Esophagus squamous epithelium (tissue), 5 donors: ENCODE measurements at places on chromosomes 16 and 17. TPM values are rescaled to one million over a fixed set of nuclear protein-coding genes. Genes with fewer than 3 reads are reported as not detected.

GRCh38 chr16:75754141-75754540 is 27.9 kb upstream of the CPHXL start:
- H3K4me3 ChIP-seq: no peak overlapping the region
- H3K27me3 ChIP-seq: no peaks in the 10 kb centered on the region
- H3K27ac ChIP-seq: peak overlapping the region; percentile 12
- H3K4me1 ChIP-seq: peaks cover 20% of the 10 kb centered on the region

DNA sequence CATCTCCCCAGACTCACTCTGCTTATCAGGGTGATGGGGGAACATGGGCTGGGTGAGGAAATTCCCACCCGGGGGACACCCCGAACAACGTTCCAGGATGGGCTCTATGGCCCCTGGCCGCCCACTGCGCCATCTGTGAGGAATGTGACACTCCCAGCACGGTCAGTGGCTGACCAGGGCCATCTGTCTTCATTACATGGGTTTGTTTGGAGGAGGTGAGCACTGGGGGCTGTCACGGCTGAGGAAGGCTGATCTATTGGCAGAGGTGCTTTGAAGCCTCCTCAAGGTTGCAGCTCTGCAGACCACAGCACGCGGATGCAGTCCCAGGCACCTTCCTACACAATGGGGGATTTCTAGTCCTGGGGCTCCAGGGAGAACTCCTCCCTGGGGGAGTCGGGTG is 214.1 kb upstream of the FOXF1 start:
- H3K4me1 ChIP-seq: peaks cover 33% of the 10 kb centered on the region
- no peak overlapping the region for H3K4me3 ChIP-seq
- DNase-seq: no peak

The ZNF764 gene
- total RNA-seq: 6.3 TPM

- H3K4me1 ChIP-seq: no peaks in the 10 kb centered on the region
- DNase-seq: no peak
- no peak overlapping the region for H3K27ac ChIP-seq
Observed at GRCh38 chr16:72646615-72647014, 401.3 kb downstream of the ZFHX3 start.

- DNase-seq: no peak
- H3K4me3 ChIP-seq: no peak overlapping the region
- no peaks in the 10 kb centered on the region for H3K4me1 ChIP-seq
- no peaks in the 10 kb centered on the region for H3K27me3 ChIP-seq
Observed at GRCh38 chr17:73604476-73604875, 39.8 kb downstream of the SDK2 start.

The SYCE1L gene
- not detected for total RNA-seq

DNA sequence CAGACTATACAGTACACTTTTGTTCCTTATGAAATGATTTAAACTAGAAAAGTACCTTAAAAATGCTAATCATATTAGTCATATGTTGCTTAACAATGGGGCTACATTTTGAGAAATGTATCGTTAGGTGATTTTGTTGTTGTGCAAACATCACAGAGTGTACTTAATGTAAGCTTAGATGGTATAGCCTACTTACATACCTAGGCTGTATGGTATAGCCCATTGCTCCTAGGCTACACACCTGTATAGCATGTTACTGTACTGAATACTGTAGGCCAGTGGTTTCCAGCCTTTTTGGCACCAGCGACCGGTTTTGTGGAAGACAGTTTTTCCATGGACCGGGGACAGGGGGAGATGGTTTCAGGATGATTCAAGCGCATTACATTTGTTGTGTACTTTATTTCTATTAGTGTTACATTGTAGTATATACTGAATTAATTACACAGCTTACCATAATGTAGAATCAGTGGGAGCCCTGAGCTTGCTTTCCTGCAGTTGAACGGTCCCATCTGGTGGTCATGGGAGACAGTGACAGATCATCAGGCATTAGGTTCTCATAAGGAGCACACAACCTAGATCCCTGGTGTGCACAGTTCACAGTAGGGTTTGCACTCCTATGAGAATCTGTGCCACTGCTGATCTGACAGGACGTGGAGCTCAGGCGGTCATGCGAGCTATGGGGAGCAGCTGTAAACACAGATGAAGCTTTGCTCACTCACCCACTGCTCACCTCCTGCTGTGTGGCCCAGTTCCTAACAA is 35.0 kb upstream of the MRC2 start:
- H3K4me3 ChIP-seq: no peak overlapping the region
- H3K27me3 ChIP-seq: no peaks in the 10 kb centered on the region
- peaks cover 93% of the 10 kb centered on the region for H3K36me3 ChIP-seq
- H3K4me1 ChIP-seq: no peaks in the 10 kb centered on the region
- DNase-seq: no peak

GRCh38 chr16:23987443-23987842 is 151.7 kb downstream of the PRKCB start:
- no peaks in the 10 kb centered on the region for H3K4me1 ChIP-seq
- H3K27ac ChIP-seq: no peak overlapping the region

GRCh38 chr17:30095507-30096244 is 20.9 kb upstream of the NSRP1 start:
- H3K27me3 ChIP-seq: no peaks in the 10 kb centered on the region
- H3K4me3 ChIP-seq: no peak overlapping the region
- DNase-seq: no peak
- no peaks in the 10 kb centered on the region for H3K36me3 ChIP-seq
- H3K4me1 ChIP-seq: peaks cover 6% of the 10 kb centered on the region
- H3K27ac ChIP-seq: no peak overlapping the region

DNA sequence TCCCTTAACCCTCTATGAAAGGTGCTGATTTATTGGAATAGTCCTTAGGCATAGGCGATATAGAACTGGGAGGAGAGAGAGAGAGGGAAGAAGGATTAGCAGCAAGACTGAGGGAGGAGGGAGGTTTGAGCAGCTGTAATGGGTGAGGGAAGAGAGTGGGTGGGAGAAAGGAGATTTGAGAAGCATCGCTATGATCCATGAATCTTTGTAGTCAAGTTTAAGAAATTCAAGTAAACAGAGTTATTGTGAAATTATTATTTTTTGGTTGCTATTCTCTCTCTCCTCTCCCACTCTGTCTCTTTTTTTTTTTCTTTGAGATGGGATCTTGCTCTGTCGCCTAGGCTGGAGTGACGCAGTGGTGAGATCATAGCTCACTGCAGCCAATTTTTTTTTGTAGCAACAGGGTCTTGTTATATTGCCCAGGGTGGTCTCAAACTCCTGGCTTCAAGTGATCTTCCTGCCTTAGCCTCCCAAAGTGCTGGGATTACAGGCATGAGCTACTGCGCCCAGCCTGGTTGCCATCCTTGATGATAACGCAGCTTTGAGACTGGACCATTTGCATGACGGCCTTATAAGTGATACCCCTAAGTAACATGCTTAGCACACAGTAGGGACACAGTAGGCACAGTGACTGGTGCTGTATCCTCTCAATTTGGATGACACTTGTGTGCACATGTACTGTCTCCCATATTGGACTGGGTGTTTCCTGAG is 21.0 kb upstream of the TNS4 start:
- no peaks in the 10 kb centered on the region for H3K27me3 ChIP-seq
- H3K4me1 ChIP-seq: peaks cover 61% of the 10 kb centered on the region
- H3K27ac ChIP-seq: peak overlapping the region; percentile 77
- no peak for DNase-seq
- H3K36me3 ChIP-seq: no peaks in the 10 kb centered on the region

The SEZ6 gene
- total RNA-seq: not detected

DNA sequence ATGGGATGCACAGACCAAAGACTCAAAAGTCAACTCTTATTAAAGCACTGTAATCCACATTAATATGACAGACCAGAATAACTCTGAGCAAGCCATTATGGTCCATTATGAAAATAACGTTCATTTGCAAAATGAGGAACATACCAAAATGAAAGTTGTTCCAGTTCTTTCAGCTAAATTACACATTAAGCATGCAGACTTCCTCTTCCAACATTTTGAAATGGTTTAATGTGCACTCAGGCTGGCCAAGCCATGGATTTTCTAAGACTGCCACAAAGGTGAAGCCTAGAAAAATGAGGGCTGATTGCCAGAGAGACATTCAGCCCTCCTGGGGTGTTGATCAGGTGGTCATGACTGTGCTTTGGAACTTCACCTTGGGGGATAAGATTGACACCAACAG is 56.7 kb upstream of the NOG start:
- no peaks in the 10 kb centered on the region for H3K36me3 ChIP-seq
- H3K27ac ChIP-seq: no peak overlapping the region
- no peak for DNase-seq
- no peak overlapping the region for H3K4me3 ChIP-seq

DNA sequence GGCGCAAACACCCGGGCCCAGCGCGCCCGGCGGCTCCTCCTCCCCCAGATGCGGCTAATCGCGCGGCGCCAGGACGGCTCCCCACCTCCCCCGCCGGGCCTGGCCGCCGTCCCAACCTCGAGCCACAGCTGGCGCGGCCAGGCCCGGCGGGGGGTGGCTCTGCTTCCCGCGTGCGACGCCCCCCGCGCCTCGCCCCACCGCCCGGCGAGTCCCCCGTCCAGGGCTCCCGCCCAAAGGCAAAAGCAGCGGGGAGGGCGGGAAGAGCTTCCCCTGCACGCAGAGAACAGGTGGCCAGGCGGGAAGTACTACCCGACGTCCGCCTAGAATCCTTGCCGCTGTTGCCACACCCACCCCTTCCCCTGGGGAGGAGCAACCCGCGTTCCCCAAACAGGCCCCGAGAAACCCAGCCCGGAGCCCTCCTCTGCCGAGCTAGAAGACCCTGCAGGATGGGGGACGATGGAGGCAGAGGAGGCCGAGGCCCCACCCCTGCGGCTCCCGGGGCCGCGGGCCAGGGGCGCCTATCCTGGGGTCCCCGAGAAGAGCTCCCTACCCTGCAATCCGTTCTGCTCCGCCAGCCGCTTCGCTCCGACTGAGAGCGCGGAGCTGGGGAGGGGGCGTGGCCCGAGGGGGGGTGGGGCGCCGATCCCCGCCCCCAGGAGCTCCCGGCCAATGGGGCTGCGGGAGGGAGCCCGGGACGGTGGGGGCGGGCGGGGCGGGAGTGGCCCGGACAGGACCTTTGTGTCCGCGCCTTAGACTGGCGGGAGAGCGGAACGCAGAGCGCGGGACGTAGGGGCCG is at the start of gene CARHSP1:
TSS of gene CARHSP1 (minus strand) at position 591 of the 796 bp plus-strand sequence. CDS start 9,678 bp downstream, outside the sequence.
- no peaks in the 10 kb centered on the region for H3K36me3 ChIP-seq
- peaks cover 39% of the 10 kb centered on the region for H3K4me1 ChIP-seq
- peak; percentile 57 for DNase-seq

DNA sequence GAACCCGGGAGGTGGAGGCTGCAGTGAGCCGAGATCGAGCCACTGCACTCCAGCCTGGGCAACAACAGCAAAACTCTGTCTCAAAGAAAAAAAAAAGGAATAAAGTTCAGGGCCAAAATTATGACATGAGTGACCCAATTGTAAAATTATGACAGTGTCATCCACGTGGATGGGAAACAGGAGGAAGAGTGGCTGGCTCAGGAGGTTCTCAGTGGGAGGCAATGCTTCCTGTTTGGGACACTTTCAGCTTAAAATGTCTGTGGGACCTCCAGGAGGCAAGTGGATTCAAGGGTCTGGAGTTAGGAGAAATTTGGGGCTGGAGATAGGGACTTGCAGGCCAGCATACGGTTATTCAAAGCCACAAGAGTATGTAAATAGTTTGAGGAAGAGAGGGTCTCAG is 8.0 kb upstream of the STX4 start:
- no peak overlapping the region for H3K27ac ChIP-seq
- H3K4me1 ChIP-seq: no peaks in the 10 kb centered on the region
- H3K36me3 ChIP-seq: no peaks in the 10 kb centered on the region
- no peaks in the 10 kb centered on the region for H3K27me3 ChIP-seq
- no peak for DNase-seq
- H3K4me3 ChIP-seq: no peak overlapping the region

The NGFR gene
- 3.4 TPM for total RNA-seq

The TNFRSF13B gene
- total RNA-seq: not detected

The CCDC40 gene
- total RNA-seq: 3.9 TPM

The TMEM114 gene
- not detected for total RNA-seq

The RAB11FIP4 gene
- 23.6 TPM for total RNA-seq

- no peaks in the 10 kb centered on the region for H3K4me1 ChIP-seq
- peaks cover 11% of the 10 kb centered on the region for H3K36me3 ChIP-seq
- H3K4me3 ChIP-seq: no peak overlapping the region
- DNase-seq: no peak
- no peaks in the 10 kb centered on the region for H3K27me3 ChIP-seq
Observed at GRCh38 chr16:10408824-10409381, 23.0 kb downstream of the ATF7IP2 start.

The TP53TG3B gene
- not detected for total RNA-seq

DNA sequence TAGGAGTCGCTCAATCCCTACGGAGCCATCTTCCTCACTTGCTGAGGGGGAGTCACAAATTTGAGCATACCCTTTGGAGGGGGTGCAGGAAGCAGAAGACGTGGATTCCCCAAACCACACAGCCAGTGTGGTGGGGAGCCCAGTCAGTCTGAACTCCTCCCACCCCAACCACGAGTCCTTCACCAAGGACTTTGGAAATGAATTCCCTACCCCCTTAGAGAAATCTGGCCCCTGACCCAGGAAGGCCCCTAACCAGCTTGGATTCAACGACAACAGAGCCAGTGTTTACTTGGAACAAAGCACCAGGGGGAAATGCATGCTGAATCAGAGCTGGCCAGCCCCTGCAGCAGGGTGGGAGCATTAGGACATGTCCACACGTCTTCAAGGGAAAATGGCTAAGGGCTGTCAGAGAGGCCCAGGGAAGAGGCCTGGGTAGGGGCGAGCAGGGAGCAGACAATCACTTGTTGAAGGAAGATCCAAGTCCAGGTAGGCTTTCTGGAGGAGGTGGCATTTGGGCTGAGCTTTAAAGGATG is 5.5 kb upstream of the TMEM92 start:
- peaks cover 7% of the 10 kb centered on the region for H3K27me3 ChIP-seq
- H3K27ac ChIP-seq: no peak overlapping the region
- H3K4me3 ChIP-seq: no peak overlapping the region
- no peak for DNase-seq
- no peaks in the 10 kb centered on the region for H3K36me3 ChIP-seq

DNA sequence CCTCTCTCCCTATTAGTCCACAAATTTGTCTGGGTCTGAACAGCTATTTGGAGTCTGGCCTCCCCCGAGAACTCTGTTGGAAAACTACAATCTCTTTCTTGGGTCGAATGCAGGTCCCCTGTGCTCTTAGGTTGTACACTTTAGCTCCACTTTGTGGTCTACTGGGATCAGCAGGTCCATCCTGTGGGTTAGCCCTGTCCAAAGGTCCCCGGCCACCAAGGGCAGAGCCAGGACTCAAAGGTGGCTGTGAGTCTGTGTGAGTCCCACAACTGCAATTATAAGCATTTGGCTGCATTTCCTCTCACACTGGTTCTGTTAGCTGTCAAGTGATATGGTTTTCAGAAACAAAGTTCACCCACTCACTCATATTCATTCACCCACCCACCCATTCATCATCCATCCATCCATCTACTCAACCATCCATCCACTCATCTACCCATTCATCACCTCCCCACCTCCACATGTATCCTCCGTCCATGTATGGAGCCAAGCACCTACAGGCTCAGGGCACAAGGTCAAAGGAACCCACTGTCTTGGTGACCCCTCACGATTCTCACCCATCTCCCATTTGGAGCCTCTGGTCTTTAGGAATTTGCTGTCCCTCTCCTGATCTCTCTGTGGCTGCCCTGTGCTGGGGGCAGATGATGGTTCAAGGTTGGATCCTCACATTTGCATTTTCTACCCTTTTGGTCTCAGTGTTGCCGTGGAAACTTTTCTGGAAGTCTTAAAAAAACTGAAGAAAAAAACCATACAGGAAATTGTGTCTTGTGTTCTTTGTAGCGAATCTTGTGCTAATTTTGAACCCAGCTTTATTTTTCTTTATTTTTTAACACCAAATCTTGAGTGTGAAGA is 45.8 kb downstream of the IRF8 start:
- H3K36me3 ChIP-seq: no peaks in the 10 kb centered on the region
- H3K27me3 ChIP-seq: no peaks in the 10 kb centered on the region
- H3K27ac ChIP-seq: no peak overlapping the region
- H3K4me1 ChIP-seq: no peaks in the 10 kb centered on the region

The FBXO39 gene
- total RNA-seq: 2.6 TPM

The CD300LB gene
- total RNA-seq: not detected

GRCh38 chr17:67246403-67246652 is 1.3 kb upstream of the HELZ start:
- no peak for DNase-seq
- H3K27me3 ChIP-seq: no peaks in the 10 kb centered on the region
- peaks cover 8% of the 10 kb centered on the region for H3K36me3 ChIP-seq
- H3K27ac ChIP-seq: peak overlapping the region; percentile 86
- peaks cover 22% of the 10 kb centered on the region for H3K4me1 ChIP-seq
